NCI-H345 (cell line): ENCODE measurements at places on chromosomes 11 and 22.

DNA sequence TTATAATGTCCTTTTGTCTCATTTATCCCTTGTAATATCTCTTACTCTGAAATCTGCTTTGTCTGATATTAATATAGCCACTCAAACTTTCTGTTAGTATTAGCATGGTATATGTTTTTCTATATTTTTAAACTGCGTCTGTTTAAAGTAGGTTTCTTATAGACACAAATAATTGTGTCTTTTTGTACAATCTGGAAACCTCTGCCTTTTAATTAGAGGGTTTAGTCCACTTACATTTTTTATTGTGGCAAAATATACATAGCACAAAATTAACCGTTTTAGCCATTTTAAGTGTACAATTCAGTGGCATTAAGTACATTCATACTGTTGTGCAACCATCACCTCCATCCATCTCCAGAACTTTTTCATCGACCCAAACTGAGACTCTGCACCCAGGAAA lies 28.6 kb downstream of the PARVG start:
- no peak for DNase-seq

- no peak for DNase-seq
Measured at GRCh38 chr11:34787895-34788294, 128.3 kb downstream of the APIP start.

GRCh38 chr22:28949788-28950187 lies 66.4 kb downstream of the ZNRF3 start:
- DNase-seq = no peak

- no peak for DNase-seq
Measured at GRCh38 chr11:123381817-123382554, 48.1 kb upstream of the GRAMD1B start.

- no peak for DNase-seq
Measured at GRCh38 chr22:44608597-44609399, 93.2 kb upstream of the PRR5 start.
